Stimulated activated CD4-positive, alpha-beta T cell treated with anti-CD3 and anti-CD28 coated beads, Interleukin-1b, Interleukin-23, amount 100 ng/mL, for 1 hour (primary cell): ENCODE measurements at places on chromosomes 16 and 17.
A peak's percentile ranks its signal among the peaks of the same experiment; 100 is the strongest.

DNA sequence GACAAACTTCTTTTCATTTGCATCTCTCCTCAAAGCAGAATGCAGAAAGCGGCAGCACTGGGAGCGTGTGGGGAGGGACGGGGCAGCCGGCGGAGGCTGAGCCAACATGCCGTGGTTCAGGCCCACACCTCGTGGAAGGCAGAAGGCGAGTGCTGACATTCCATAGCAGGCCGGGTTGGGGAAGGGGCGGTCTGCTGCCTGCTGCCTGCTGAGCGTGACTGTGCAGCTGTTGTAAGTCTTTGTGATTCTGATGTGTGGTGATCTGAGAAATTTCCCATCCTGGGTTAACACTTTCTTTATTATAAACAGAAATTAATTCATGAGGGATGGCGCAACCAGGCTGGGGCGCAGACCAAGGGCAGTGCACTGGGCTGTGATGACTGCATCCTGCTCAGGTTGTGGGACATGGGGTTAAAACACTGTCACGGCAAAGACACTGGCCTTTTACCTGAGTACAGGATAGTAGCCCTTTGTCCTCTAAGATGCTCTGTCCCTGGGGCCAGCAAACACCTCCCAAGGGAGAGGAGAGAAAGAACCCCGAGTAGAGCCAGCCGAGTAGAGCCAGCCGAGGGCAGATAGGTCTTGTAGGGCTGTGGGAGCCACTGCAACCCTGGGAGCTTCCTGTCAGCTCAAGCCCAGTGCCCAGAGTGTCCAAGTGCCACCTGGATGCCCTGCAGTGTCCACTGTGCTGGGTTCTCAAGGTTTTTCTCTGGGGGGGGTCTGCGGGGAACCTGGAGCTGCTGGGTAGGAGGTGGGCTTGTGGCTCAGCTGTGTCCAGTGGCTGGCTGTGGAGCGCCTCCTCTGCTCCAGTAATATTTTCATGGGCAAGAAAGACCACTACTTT, 8.8 kb upstream of the DNASE1 start:
- no peak for DNase-seq

DNA sequence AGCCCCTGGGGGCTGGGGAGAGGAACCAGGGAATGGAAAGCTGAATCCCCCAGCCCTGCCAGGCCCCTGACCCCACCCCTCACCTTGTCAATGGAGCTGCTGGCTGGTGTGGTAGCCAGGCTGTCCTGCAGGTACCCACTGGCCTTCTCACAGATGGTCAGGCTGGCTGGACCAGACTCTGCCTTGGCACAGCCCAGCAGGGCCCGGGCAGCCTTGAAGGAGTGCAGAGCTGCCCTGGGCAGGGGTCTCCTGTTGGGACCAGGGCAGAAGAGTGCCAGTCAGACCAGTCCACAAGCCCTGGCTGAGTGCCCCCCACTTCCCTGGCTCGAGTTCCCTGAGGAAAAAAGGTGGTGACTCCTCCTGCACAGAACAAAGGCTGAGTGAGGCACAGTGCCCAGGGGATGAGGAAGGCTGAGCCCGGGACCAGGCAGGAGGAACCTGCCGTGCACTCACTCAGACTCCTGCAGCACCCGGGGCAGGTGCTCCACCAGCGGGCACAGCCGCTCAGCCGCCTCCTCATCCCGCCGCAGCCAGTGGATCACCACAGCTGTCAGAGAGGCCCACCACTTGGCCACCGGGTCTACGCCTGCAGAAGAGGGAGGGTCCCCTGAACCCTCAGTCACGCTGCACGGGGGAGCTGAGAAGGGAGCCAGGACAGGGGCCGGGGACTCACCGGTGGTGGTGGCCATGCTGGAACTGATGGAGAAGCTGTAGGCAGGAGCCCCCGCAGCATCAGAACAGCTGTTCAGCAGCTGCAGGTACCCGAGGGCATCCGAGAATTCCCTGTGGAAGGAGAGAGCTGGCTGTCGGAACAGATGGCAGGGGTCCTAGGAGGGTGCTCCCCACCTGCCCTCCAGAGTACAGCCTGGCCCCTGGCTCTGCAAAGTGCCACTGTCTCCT, 22.4 kb downstream of the SREBF1 start:
- no peak for DNase-seq

DNA sequence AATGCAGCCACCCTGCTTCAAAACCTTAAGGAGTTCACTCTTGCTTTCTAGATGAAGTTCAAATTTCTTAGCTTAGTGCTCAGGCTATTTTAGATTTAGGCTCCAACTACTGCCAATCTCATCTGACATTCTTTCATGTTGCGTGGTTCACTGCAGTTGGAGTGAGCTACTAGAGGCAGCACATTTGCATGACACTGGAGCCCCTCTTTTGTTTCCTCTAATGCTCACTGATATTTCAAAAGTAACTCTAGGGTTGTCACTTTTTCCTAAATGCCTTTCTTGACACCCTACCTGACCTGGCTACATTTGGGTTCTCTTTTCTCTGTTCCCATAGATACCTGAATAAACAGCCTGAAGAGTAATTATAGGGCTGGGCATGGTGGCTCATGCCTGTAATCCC, 586.5 kb upstream of the GOT2 start:
- no peak for DNase-seq

DNA sequence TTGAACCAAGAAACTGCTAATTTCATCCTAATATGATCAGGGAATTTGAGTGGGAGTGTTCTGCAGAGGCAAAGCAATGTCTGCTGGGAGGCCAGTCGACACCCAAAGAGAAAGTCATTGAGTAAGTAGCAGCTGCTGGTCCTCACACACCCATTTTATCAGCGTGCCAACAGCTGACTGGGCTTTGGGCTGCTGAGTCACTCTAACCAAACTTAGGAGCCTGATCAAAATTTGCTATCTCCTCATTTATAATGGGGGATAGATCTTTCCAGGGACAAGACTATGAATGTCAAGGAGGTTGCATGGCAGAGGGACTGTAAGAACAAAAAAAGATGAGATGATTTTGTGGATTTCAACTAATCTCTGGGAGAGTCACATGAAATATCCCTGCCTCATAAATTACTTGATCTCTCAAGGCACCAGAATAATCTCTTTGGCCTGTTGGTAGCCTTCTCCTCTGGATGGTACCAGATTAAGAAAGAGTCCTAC, 32.9 kb downstream of the CPSF4L start:
- no peak for DNase-seq

GRCh38 chr16:11707679-11708197, 34.9 kb downstream of the TXNDC11 start:
- no peak for DNase-seq

DNA sequence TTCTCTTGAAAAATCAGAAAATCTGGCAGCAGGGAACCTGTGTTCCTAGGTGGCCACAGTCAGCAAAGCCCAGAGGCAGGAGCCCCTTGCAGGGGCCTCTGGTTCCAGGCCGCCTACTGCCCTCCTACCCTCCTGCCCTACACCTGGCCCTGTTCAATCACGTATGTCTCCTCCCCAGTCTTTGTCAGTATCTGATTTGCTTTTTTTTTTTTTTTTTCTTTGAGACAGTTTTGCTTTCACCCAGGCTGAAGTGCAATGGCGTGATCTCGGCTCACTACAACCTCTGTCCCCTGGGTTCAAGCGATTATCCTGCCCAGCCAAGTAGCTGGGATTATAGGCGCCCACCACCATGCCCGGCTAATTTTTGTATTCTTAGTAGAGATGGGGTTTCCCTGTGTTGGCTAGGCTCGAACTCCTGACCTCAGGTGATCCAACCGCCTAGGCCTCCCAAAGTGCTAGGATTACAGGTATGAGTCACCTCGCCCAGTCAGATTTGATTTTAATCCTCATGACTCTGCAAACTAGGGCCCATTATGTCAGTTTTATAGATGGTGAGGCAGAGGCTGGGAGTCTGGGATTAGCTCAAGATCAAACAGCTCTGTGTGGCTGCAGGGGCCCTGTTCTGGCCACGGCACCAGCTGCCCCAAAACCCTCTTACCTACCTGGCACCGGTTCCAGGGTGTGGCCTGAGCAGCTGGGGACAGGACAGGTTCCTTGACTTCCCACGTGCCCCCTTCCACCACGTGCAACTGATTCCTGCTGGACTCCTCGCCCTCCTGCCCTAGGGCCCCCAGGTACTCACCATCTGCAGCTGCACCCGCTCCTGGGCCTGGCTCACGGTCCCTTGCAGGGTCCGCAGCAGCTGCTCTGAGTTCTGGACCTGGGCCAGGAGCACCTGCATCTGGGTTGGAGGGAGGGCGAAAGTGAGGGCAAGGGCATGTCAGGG, 14.7 kb downstream of the RABEP2 start:
- DNase-seq = no peak

DNA sequence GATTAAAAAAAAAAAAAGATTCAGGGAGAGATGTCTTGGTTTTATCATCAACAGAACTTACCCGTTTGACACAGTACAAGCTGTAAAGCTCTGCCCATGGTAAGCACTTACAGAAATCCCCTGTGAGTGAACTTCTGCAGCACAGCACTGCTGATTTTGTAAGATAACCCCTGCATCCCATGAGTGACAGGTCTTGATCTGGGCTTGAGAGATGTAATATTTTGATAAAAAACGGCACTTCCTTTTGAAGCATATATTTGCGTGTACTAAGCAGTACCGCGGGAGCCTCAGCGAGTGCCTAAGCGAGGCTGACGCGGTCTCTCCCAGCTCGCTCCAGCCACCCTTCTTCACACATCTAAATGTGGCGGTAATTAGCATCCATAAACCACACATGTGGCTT, 50.5 kb downstream of the IKZF3 start:
- no peak for DNase-seq

- DNase-seq = no peak
Observed at GRCh38 chr16:11642765-11643116, 25.5 kb upstream of the SNN start.

DNA sequence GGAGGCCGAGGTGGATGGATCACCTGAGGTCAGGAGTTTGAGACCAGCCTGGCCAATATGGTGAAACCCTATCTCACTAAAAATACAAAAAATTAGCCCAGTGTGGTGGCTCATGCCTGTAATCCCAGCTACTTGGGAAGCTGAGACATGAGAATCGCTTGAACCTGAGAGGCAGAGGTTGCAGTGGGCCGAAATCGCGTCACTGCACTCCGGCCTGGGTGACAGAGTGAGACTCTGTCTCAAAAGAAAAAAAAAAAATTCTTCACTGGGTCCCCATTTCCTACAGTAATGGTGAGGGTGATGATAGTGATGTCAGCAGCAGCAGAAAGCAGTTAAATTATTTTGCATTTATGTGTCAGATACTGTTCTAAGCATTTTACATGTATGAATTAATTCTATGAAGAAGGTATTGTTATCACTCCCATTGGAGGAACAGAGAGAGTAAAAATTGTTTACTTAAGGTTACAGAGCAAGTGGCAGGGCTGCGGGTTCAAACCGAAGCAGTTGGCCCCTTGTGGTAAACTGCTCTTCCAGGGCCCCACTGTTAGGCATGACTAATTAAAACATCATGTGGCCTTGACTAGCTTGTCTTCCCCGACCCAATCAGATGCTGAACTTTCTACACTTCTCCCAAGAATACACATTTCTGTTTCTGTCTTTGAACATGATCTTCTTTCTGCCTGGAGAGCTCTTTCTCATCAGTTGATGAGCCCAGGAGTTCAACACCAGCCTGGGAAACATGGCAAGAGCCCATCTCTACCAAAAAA, 45.8 kb downstream of the STAT3 start:
- no peak for DNase-seq

- DNase-seq = no peak
Observed at GRCh38 chr17:59441464-59442096, 110.1 kb downstream of the YPEL2 start.

DNA sequence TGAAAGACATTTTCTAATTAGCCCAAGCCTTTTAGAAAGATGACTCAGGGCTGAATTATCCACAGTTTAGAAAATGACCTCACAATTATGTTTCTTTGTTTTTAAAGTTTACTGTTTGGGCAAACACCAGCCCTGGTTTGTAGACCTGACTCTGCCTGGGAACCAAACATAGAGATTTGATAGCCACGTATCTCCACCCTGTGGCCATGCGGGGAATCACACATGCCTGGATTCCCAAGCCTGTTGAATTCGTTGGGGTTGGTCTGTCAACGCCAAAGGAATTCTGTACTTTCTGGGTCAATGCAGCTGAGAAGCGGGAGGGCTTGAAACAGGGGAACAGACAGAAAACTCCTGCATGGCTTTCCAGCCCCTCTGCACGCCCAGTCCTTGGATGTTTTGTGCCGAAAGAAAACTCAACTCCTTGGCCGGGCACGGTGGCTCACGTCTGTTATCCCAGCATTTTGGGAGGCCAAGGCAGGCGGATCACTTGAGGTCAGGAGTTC, 26.9 kb downstream of the CD300A start:
- peak; percentile 54 for DNase-seq

- no peak for DNase-seq
Observed at GRCh38 chr16:3992297-3993051, 112.0 kb upstream of the CREBBP start.

- no peak for DNase-seq
Observed at GRCh38 chr17:83079766-83080578, 563 bp downstream of the METRNL start.

DNA sequence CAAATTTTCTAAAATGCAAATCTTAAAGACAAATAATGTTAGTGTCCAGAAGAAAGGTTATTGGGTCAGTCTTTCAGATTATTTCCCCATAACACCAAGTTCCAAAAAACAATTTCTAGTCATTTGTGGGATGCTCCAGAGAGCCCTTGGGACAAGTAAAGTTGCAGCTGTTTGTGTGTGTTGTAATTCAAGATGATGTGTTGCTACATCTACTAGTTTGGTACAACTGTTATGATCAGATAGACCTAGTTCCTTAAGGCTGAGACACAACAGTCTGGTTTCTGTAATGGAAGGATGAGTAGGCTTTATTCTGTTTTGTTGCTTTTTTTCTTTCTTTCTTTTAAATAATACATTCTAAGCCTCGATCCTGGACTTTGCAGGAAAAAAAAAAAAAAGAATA, 41.9 kb downstream of the PIGL start:
- no peak for DNase-seq

DNA sequence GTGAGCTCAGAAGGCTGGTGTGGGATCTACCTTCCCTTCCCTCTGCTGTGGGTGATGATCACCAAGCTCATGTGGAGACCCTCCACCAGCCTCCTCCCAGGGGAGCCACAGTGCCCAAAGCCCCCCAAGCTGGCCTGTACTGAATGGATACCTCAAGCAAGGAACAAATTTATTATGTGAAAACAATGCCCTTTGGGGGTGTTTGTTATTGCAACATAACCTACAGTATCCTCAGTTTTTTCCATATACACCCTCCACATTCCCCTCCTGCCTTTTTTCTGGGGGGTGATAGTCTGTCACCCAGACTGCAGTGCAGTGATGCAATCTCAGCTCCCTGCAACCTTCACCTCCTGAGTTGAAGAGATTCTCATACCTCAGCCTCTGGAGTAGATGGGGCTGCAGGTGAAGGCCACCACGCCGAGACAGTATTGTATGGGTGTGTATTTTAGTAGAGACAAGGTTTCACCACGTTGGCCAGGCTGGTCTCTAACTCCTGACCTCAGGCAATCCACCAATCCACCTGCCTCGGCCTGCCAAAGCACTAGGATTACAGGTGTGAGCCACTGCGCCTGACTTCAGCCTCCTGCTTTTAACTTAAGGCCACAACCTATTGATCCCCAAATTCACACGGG, 215.9 kb downstream of the CPPED1 start:
- no peak for DNase-seq

- DNase-seq = no peak
Observed at GRCh38 chr16:56411624-56412023, 13.7 kb downstream of the AMFR start.
